Hematopoietic multipotent progenitor cell treated with erythropoietin and hydrocortisone succinate and interleukin-3 and kit ligand, for 8 days (in vitro differentiated cells): ENCODE measurements at places on chromosomes 6 and 20.

- no peak for DNase-seq
Observed at GRCh38 chr6:107550906-107551305, 61.0 kb downstream of the SOBP start.

DNA sequence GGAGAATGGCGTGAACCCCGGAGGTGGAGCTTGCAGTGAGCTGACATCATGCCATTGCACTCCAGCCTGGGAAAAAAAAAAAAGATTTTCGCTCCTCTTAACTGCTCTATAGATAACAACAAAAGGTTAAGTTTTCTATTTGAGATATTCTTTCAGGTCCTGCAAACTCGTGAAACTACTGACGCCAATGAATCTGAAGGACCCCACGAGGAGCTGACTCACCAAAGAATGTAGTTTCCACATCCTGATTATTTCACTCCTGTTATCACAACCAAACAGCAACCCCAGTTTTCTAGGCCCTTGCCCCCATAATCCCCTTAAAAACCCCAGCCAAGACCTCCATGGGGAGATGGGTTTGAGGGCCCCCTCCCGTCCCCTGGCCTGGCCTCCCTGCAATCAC, 58.7 kb downstream of the OTOR start:
- no peak for DNase-seq

DNA sequence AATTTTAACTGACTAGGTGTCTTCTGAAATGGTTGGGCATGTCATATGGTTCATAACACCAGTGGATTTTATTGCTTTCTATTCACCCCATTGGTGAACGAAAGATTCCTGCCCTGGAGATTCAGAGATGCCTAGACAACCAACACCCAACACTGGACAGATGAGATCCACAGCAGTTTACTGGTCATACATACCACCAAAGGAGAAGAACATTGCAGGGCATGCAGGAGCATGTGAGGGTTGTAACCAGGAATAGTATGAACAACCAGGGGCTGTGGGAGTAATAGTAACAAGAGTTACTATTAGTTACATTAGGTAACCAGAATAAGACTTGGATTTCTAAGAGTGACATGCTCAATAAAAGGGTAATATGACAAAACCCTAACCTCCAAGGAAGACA, 77.8 kb upstream of the FABP7 start:
- no peak for DNase-seq

- no peak for DNase-seq
Observed at GRCh38 chr20:40997116-40997515, 31.5 kb upstream of the TOP1 start.

GRCh38 chr6:14569394-14569793, 451.8 kb downstream of the CD83 start:
- DNase-seq, result no peak

DNA sequence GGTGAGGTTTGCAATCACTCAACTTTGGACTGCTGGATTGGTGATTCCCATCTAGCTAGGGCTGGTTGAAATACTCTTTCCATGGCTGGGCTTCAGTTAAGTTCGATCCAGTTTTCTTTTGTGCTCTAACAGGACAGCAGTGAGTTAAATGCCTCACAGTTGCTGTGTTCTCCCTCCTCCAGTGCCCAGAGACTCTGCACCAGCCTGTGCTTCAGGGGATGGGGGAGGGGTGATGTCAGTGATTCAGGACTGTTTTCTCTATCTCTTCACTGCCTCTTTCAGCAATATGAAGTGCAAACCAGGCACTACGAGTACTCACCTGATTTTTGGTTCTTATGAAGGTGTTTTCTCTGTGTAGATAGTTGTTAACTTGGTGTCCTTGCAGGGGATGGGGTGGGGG, 88.2 kb upstream of the FAM83B start:
- DNase-seq, result no peak

DNA sequence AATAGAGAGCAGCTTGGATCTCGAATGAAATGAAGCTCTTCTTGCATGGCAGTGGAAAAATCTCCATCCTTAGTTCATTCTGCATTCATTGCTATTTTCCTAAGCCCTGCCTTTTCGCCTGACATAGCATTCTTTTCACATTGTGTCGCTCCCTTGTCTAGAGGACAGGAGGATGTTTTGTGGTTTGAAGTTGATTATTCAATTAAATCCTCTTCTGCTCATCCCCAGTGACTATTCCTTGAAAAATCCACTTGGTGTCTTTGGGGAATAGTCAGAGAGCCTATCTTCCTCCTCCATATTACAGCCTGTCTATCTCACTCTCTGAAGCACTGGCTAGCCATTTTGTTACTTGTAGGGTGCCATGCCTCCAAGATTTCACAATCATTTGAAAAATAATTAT, 161.2 kb downstream of the KLHL32 start:
- DNase-seq, result no peak

GRCh38 chr6:7628909-7629308, 38.9 kb downstream of the SNRNP48 start:
- no peak for DNase-seq

DNA sequence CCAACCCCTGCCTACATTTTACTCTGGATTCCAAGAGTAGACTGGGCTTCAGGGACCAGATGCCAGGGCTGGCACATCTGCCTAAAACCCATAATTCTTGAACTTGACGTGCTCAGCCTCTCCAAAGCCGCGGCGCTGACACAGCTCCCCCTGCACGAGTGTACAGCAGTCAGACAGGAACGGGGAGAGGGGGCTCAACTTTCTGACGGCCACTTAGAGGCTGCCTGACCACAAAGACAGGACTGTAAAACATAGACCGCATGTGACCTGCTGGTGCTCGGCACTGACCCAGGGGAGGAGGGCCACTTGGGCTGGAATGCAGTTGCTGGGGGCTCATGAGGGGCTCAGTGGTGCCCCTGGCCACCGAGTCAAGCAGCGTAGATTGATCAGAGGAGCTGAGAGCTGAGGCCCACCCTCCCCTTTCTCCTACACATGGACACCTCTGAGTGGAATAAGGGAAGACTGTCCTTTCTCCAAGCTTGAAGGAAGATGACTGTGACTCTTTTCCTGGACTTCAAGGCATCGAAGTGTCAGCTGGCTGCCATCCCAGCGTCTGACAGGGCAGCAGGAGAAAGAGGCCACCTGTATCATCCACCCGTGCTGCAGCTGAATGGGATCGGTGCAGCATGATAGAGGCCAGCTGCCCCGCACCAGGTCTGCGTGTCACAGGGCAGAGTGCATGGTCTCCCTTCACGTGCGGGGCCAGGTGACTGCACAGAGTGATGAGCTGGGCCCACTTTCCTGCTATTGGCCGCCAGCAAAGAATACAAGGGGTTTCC, 171.3 kb upstream of the AGPAT4 start:
- DNase-seq, result no peak

DNA sequence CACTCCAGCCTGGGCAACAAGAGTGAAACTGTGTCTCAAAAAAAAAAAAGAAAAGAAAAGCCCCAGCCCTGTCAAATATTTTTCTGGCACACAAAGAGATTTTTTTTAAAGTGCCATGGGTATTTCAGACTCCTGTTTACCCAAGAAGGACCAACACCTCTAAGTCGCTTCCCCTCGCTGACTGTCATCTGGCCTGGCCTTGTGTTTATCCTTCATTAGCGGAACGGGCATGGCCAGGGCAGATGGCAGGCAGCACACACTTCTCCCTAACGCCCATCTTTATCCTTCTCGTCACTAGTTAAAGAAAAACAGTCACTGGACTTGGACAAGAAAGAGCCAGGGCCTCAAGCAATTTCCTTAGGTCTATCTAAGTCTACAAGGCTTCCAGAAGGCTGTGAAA, 7.3 kb upstream of the CBFA2T2 start:
- no peak for DNase-seq

GRCh38 chr6:28910901-28911690, 12.7 kb downstream of the TRIM27 start:
- DNase-seq, result no peak

DNA sequence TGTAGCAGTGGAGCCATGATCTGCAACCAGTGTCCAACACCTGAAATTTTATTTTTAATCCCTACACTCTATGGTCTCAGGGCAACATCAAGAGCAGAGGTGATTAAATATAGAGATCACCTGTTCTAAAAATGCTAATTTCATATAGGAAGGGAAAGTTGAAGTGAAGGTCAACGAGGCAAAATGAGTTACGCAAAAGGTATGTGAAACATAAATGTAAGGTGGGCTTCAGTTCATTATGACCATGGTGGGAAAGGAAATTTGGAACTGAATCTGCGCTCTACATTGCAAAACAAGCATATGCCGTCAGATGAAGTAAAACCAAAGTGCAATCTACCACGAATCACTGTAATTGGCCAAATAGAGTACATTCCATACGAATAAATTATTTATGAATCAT, 35.2 kb upstream of the STMND1 start:
- no peak for DNase-seq

- DNase-seq, result no peak
Observed at GRCh38 chr6:22026164-22026678, 270.6 kb downstream of the PRL start.

DNA sequence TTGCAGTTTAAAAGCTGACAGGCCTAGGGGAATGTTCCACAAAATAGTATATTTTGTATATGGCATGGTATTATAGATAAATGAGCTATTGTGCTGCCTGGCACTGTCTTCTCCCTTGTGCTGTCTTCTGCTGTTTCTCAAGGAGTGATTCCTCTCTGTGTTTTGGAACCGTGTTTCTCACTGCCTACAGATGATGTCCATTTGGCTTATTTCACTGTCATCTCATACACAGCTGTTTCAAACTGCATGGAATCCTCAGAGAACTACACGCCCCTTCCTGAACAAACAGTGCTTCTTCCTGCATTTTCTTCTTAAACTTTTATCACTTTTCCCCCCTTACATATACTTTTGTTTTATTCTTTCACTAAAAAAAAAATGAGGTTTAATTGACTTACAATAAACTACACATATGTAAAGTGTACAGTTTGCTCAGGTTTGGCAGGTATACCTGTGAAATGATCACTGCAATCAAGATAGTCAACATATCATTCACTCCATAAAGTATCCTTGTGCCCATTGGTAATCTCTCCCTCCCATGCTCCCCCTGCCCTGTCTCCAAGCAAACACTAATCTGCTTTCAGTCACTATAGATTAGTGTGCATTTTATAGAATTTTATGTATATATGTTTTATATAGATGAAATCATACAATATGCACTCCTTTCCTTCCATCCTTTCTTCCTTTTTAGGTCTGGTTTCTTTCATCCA, 43.0 kb downstream of the CBFA2T2 start:
- no peak for DNase-seq

DNA sequence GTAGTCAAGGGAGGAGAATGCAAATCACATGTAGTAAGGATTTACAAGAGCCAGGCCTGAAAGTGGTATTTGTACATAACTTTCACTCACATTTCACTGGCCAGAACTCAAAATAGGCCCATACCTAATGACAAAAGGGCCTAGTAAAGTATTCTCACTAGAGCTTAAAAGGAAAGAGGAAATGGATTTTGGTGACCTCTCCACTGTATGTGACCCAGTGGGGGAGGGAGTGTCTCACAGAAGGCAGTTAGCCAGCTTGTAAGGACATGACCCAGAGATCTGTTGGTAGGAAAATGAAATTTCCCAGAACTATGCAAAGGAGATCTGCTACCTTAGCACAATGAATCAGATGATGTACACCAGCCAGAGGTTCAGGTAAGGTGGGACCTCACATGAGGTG, 124.4 kb downstream of the PTPRT start:
- DNase-seq, result no peak

- DNase-seq, result peak; percentile 14
Observed at GRCh38 chr6:125393449-125393858, 91.7 kb upstream of the HDDC2 start.

DNA sequence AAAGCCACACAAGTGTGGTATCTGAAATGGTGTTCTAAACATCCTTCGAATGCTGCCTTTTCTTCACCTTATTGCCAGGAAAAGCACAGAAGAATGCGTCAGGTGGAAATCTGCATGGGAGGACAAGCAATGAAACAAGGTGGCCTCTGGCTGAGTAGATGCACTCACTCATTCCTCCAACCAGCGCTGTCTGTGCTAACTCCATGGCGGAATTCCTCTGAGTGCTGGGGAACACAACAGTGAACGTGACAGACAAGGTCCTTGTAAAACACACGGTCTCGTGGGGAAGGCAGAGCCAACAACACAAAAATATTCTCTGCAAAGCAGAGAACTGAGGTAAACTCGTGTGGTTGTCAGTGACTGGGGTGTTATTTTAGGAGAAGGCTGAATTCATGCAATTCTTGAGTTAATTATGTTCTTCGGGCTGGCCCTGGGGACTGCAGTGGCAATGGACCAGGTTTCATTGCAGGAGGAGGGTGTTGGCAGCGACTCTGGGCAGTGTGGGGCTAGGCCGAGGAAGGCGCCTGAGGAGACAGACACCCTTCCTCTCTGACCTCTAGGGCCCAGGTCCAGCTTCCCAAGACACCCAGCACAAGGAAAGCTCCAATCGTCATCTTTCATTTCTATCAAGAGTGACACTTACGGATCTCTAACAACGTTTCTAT, 339.7 kb downstream of the PRKN start:
- DNase-seq, result no peak

DNA sequence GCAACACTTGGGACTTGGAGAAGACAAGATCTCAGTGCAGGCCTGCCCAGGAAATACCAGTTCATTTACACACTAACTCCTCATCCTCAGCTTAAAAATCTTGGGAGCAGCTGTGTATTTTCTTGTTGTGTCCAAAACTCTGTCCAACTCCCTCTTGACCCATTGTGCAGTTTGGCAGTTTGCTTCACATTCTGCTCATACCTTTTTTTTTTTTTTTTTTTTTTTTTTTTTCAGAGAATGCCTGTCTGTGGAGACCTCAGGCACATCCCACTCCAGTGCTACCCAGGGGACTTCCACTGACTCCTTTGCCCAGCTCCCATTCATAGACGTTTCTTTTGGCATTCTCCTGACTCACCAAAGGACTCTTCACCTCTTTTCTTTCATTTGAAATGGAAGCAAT, 265.8 kb upstream of the TCF21 start:
- DNase-seq, result no peak

DNA sequence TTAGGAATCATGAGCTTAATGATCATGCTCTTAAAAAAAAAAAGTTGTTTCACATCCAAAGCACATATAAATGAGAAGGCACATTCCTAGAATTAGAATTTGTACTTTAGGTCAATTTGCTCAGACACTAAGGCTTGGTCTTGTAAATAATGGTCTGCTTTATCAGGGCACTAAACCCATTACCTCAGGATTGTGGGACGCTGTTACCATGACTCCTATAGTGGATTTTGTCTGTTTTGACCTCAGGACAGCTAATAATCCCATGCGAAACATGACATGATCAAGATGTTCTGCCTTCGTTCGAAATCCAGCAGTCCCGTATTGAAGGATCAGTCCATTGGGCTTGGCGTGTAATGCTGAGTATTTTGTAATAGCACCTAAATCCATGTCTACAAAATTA, 2.4 kb downstream of the PGM3 start:
- no peak for DNase-seq

GRCh38 chr6:126926926-126927325, 191.5 kb upstream of the RSPO3 start:
- no peak for DNase-seq
